Naive thymus-derived CD8-positive, alpha-beta T cell (primary cell): ENCODE measurements at places on chromosomes 4 and X. TPM values are rescaled to one million over a fixed set of nuclear protein-coding genes. Genes with fewer than 3 reads are reported as not detected.

GRCh38 chr4:165635381-165635780 is 237.7 kb upstream of the TLL1 start:
- no peaks in the 10 kb centered on the region for H3K4me1 ChIP-seq
- no peak overlapping the region for H3K4me3 ChIP-seq
- no peaks in the 10 kb centered on the region for H3K36me3 ChIP-seq
- DNase-seq = no peak
- no peaks in the 10 kb centered on the region for H3K27me3 ChIP-seq

DNA sequence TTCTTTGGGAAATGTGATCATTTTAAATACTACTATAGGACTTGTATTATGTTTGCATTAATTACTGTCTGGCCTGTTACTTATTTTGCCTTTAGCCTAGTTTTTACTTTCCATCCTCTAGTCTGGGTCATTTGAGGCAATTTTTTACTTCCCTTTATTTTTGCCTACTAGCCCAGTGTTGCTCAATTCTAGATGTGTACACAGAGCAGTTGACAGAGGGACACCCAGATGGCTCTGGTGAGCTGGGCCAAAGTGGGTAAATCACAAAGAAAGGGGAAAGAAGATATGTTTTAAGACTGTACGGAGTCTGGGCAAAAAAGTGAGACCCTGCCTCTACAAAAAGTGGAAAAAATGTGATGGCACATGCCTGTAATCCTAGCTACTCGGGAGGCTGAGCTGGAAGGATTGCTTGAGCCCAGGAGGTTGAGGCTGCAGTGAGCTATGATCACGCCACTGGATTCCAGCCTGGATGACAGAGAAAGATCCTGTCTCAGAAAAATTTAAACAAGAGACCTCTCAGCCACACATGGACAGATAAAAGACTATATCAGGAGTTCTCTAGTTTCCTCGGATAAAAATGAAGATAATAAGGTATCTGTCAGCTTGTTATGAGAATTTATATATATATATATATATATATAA is 35.7 kb downstream of the APOO start:
- DNase-seq = no peak
- peaks cover 5% of the 10 kb centered on the region for H3K36me3 ChIP-seq
- no peak overlapping the region for H3K4me3 ChIP-seq
- no peaks in the 10 kb centered on the region for H3K27me3 ChIP-seq
- H3K27ac ChIP-seq = no peak overlapping the region

DNA sequence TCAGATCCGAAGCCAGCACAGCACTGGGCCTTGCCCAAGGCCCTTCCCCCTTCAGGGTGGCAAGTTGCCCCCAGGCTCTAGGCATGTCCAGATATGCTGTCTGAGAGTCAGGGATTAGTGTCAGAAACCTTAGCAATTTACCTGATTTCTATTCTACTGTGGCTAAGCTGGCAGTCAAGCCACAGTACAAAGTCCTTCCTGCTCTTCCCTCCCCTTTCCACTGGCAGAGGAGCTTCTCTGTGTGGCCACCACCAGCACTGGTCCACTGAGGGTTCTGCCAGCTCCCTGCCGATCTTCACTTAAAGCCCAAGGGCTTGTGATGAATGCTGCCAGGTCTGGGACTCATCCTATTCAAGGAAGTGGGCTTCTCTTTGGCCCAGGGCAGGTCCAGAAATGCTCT is 324.5 kb upstream of the RPS6KA3 start:
- no peaks in the 10 kb centered on the region for H3K27me3 ChIP-seq
- H3K4me3 ChIP-seq = no peak overlapping the region
- H3K4me1 ChIP-seq = no peaks in the 10 kb centered on the region
- DNase-seq = no peak

GRCh38 chr4:140069066-140069465 is 84.9 kb downstream of the MAML3 start:
- H3K27me3 ChIP-seq = no peaks in the 10 kb centered on the region
- peak overlapping the region; percentile 63 for H3K27ac ChIP-seq
- H3K36me3 ChIP-seq = no peaks in the 10 kb centered on the region
- peaks cover 45% of the 10 kb centered on the region for H3K4me1 ChIP-seq
- DNase-seq = no peak
- H3K4me3 ChIP-seq = peak overlapping the region; percentile 17

DNA sequence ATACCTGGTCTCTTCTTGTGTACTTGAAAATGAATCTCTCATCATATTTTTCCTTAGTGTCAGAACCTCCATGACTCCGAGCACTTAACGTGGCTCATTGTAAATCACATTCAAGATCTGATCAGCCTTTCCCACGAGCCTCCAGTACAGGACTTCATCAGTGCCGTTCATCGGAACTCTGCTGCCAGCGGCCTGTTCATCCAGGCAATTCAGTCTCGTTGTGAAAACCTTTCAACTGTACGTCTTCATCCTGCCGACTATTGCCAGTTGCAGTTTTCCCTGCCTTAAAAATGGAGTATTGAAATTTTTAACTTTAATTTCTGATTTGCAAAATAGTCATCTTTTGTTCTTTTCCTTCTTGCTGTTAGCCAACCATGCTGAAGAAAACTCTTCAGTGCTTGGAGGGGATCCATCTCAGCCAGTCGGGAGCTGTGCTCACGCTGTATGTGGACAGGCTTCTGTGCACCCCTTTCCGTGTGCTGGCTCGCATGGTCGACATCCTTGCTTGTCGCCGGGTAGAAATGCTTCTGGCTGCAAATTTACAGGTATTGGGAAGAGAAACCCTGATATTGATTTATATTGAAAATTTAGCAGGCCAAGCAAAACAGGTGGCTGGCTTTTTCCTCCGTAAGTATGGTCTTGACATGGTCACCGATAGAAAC is 42.4 kb upstream of the MSANTD1 start:
- H3K36me3 ChIP-seq = no peaks in the 10 kb centered on the region
- no peak overlapping the region for H3K27ac ChIP-seq
- no peak for DNase-seq
- no peak overlapping the region for H3K4me3 ChIP-seq
- H3K27me3 ChIP-seq = no peaks in the 10 kb centered on the region
- peaks cover 27% of the 10 kb centered on the region for H3K4me1 ChIP-seq

DNA sequence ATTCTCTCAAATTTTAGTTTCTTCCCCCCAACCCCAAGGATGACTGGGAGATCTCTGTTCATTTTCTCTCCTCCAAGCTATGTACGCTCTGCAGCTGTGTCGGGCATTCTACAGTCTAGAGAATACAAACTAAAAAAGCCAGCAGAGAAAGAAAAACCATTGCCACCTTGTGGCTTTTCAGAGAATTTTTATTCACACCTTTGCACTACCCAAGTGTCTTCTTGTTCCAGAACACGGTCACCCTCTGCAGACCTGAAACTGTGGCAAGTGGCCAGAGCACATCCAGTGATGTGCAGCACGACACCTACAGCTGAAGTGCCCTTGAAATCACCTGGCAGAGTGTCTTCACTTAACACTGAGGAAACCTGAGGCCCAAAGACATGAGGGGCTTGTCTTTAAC is 68.6 kb downstream of the CHST7 start:
- no peaks in the 10 kb centered on the region for H3K27me3 ChIP-seq
- no peaks in the 10 kb centered on the region for H3K36me3 ChIP-seq
- no peak overlapping the region for H3K27ac ChIP-seq
- no peak overlapping the region for H3K4me3 ChIP-seq
- H3K4me1 ChIP-seq = peaks cover 1% of the 10 kb centered on the region

DNA sequence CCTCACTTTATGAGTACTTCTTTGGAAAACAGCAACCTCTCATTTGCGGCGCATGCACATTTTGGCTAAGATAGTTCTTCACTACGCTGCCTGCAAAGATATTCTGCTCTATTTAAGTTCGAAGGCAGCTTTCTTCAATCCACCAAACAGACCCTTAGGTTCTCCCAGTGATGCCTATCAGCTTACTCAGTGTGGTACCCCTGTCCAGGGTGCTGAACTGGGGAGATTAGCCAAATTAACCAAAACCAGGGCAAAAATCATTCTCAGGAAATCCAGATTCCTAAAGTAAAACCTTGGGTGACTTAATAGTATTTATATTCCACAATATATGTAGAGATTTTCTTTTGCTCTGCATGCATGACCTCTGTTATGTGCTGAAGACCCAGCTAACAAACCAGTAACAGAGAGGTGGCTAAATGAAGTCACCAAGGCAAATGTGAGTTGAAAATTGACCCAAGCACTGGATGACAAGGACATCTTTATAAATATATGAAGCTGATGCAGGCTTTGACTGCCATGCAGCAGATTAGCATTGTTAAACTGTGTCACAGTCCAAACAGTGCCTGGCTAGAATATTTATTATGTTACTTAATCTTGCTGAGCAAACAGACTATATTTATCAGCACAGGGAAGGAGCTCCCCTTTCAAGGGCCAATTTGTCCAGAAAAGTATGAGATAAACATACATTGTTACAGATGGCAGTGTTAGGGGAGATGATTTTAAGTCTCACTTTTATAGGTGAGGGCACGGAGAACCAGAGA is 418.2 kb downstream of the STIM2 start:
- no peak overlapping the region for H3K27ac ChIP-seq
- H3K36me3 ChIP-seq = no peaks in the 10 kb centered on the region
- DNase-seq = no peak
- H3K27me3 ChIP-seq = peaks cover 12% of the 10 kb centered on the region

DNA sequence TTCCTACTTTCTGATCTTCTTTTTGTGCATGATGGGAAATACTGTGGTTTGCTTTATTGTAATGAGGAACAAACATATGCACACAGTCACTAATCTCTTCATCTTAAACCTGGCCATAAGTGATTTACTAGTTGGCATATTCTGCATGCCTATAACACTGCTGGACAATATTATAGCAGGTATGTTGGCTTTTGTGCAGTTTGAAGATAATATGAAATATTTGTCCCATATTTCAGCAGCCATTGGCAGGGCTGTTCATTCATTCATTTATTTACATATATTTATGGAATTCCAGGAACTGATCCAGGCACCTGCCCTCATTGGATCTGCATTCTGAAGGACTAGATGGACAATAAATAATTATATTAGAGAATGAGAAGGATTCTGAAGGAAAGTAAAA is 96.9 kb downstream of the NPFFR2 start:
- no peak overlapping the region for H3K27ac ChIP-seq
- no peaks in the 10 kb centered on the region for H3K4me1 ChIP-seq
- no peak for DNase-seq
- no peak overlapping the region for H3K4me3 ChIP-seq

DNA sequence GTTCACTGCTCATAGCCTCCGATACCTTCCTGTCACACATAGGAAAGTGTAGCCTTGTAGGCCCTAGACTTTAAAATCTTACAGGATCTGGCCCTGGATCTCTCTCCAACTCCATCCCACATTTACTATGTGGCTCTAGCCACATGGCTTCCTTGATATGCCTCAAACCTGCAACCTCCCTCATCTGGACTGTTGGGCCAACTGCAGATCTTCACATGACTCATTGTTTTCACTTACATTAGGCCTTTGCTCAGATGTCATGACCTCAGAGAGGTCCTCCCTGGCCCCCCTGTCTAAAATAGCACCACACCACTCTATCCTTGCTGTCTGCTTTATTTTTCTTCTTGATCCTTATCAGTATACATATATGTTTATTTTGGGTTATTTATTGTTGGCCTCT is 8.1 kb upstream of the NR0B1 start:
- no peak overlapping the region for H3K4me3 ChIP-seq
- no peaks in the 10 kb centered on the region for H3K27me3 ChIP-seq
- H3K36me3 ChIP-seq = no peaks in the 10 kb centered on the region

GRCh38 chr4:39950861-39951481 is 26.7 kb downstream of the PDS5A start:
- no peak overlapping the region for H3K4me3 ChIP-seq
- no peaks in the 10 kb centered on the region for H3K27me3 ChIP-seq
- no peaks in the 10 kb centered on the region for H3K36me3 ChIP-seq
- peak overlapping the region; percentile 34 for H3K27ac ChIP-seq

GRCh38 chr4:105989485-105990242 is 94.4 kb downstream of the NPNT start:
- H3K4me3 ChIP-seq = no peak overlapping the region
- no peak overlapping the region for H3K27ac ChIP-seq
- DNase-seq = no peak

- H3K4me1 ChIP-seq = no peaks in the 10 kb centered on the region
- H3K4me3 ChIP-seq = no peak overlapping the region
- H3K36me3 ChIP-seq = no peaks in the 10 kb centered on the region
These were observed 25.3 kb downstream of the USP46 start for GRCh38 chr4:52633846-52634245.

DNA sequence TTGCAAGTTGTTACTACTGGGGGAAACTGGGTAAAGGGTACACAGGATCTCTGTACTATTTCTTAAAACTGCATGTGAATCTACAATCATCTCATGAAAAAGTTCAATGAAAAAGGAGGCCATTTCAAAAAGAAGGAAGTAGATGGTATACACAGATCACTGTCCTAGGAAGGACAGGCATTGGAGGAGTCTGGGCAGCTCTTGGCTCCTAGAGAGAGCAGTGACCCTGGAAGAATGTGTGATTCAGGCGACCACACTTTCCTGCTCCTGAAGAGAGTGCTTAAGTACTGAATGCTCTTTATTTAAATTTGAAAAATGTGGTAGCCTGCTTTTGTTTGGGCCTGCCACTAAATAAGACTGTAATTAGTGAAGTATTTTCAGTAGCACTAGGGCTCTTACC is 318.1 kb upstream of the CASK start:
- no peak overlapping the region for H3K4me3 ChIP-seq
- H3K27me3 ChIP-seq = no peaks in the 10 kb centered on the region
- no peak for DNase-seq
- no peaks in the 10 kb centered on the region for H3K4me1 ChIP-seq
- no peak overlapping the region for H3K27ac ChIP-seq

DNA sequence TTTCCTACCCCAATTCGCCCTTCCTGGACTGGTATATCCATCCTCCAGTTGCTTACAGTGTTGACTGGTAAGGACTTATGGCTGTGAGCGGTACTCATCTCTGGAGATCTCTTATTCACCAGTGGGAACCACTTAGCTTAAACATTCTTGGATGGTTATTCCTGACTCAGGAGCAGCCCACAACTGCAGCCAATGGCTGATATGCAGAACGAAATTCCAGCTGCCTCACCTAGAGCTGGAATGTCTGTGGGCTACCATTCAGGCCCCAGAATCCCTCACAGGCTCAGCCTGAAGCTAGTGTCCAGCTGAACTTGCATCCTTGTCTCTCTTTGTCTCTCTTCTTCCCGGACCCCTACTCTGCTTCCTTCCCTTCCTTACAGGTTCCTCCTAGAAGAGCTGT is 138.9 kb upstream of the SMIM31 start:
- H3K27ac ChIP-seq = no peak overlapping the region
- peaks cover 3% of the 10 kb centered on the region for H3K27me3 ChIP-seq
- no peaks in the 10 kb centered on the region for H3K4me1 ChIP-seq
- no peak for DNase-seq
- H3K36me3 ChIP-seq = no peaks in the 10 kb centered on the region

- H3K36me3 ChIP-seq = peaks cover 3% of the 10 kb centered on the region
- H3K4me1 ChIP-seq = no peaks in the 10 kb centered on the region
- H3K27ac ChIP-seq = no peak overlapping the region
- no peaks in the 10 kb centered on the region for H3K27me3 ChIP-seq
- H3K4me3 ChIP-seq = no peak overlapping the region
These were observed 31.3 kb upstream of the GBA3 start for GRCh38 chr4:22661443-22661842.

- H3K4me1 ChIP-seq = no peaks in the 10 kb centered on the region
- DNase-seq = no peak
- H3K27me3 ChIP-seq = peaks cover 9% of the 10 kb centered on the region
- H3K4me3 ChIP-seq = no peak overlapping the region
- no peak overlapping the region for H3K27ac ChIP-seq
- no peaks in the 10 kb centered on the region for H3K36me3 ChIP-seq
These were observed 51.0 kb upstream of the WDR17 start for GRCh38 chr4:176014583-176015108.

METTL14 gene
- 74.8 TPM for total RNA-seq

TNMD gene
- total RNA-seq = not detected

DKC1 gene
- 93.7 TPM for total RNA-seq

CNKSR2 gene
- total RNA-seq = 20.6 TPM

PCDH18 gene
- total RNA-seq = not detected

TCEANC gene
- 14.5 TPM for total RNA-seq
